ENCODE measurements at places on chromosomes 5 and 9.

GRCh38 chr5:36007366-36007765, 16.2 kb upstream of the UGT3A1 start:
- H3K4me1 ChIP-seq = no peaks in the 10 kb centered on the region
- no peaks in the 10 kb centered on the region for H3K36me3 ChIP-seq
- no peak overlapping the region for H3K4me3 ChIP-seq
- no peaks in the 10 kb centered on the region for H3K27me3 ChIP-seq
- H3K27ac ChIP-seq = no peak overlapping the region

GRCh38 chr9:14415947-14416346, 102.0 kb upstream of the NFIB start:
- peak; percentile 87 for DNase-seq
- no peaks in the 10 kb centered on the region for H3K4me1 ChIP-seq
- H3K4me3 ChIP-seq = no peak overlapping the region
- no peak overlapping the region for H3K27ac ChIP-seq

DNA sequence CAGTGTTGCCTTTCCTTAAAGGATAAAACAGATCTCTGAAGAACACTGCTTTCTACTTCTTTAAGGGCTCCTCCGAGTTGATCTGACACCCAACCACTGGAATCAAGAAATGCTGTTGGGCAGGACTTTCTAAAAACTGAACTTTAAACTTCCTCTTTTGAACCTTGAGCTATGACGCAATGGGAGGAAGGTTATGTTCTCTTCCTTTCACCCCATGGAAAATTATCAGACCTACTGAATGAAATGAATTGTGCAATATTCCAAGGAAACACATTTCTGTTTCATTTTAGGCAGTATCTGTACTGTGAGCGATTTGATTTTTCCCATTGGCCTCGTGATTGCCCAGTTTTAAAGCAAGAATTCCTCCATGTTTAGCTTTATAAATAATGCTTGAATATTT, 206.0 kb upstream of the PRR16 start:
- no peaks in the 10 kb centered on the region for H3K36me3 ChIP-seq
- DNase-seq = no peak
- no peaks in the 10 kb centered on the region for H3K27me3 ChIP-seq
- H3K4me3 ChIP-seq = no peak overlapping the region
- no peak overlapping the region for H3K27ac ChIP-seq

GRCh38 chr9:76687861-76688391, 76.3 kb upstream of the PCA3 start:
- H3K27me3 ChIP-seq = no peaks in the 10 kb centered on the region
- peak; percentile 81 for DNase-seq
- peaks cover 1% of the 10 kb centered on the region for H3K4me1 ChIP-seq

- H3K27ac ChIP-seq = no peak overlapping the region
- no peaks in the 10 kb centered on the region for H3K27me3 ChIP-seq
- H3K36me3 ChIP-seq = no peaks in the 10 kb centered on the region
- peaks cover 1% of the 10 kb centered on the region for H3K4me1 ChIP-seq
- DNase-seq = no peak
Measured at GRCh38 chr5:137281201-137281600, 217.9 kb downstream of the SPOCK1 start.

GRCh38 chr5:32534041-32534440, 51.3 kb upstream of the SUB1 start:
- no peak overlapping the region for H3K4me3 ChIP-seq
- no peak overlapping the region for H3K27ac ChIP-seq
- no peaks in the 10 kb centered on the region for H3K27me3 ChIP-seq
- no peaks in the 10 kb centered on the region for H3K36me3 ChIP-seq
- no peaks in the 10 kb centered on the region for H3K4me1 ChIP-seq

- DNase-seq = no peak
- H3K36me3 ChIP-seq = no peaks in the 10 kb centered on the region
- no peak overlapping the region for H3K27ac ChIP-seq
- H3K4me3 ChIP-seq = no peak overlapping the region
- H3K27me3 ChIP-seq = no peaks in the 10 kb centered on the region
- peaks cover under 1% of the 10 kb centered on the region for H3K4me1 ChIP-seq
Measured at GRCh38 chr5:65813174-65813573, 91.2 kb downstream of the NLN start.

GRCh38 chr9:88852794-88853193, 138.5 kb upstream of the S1PR3 start:
- no peak overlapping the region for H3K4me3 ChIP-seq
- H3K36me3 ChIP-seq = no peaks in the 10 kb centered on the region
- peak; percentile 93 for DNase-seq

GRCh38 chr5:131068076-131068475, 97.0 kb downstream of the HINT1 start:
- H3K36me3 ChIP-seq = no peaks in the 10 kb centered on the region
- H3K27ac ChIP-seq = no peak overlapping the region
- DNase-seq = no peak
- H3K4me3 ChIP-seq = no peak overlapping the region
- H3K4me1 ChIP-seq = no peaks in the 10 kb centered on the region

DNA sequence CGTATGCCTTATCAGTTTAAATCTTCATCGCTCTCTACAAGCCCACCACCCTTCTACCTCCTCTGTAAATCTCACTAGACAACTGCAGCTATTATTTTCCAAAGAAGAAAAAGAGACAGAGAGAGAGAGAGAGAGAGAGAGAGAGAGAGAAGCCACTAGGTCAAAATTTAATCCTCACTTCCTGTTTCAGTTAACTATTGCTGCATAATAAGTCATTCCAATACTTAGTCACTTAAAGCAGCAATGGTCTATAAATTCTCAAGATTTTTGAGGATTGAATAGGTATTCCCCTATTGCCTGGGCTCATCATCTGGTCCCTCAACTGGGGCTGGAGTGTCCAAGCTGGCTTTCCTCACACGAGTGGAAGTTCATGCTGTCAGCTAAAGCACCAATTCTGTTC, 68.8 kb downstream of the ITGA1 start:
- no peak overlapping the region for H3K4me3 ChIP-seq
- peak overlapping the region; percentile 94 for H3K27ac ChIP-seq
- H3K4me1 ChIP-seq = peaks cover 5% of the 10 kb centered on the region
- H3K36me3 ChIP-seq = no peaks in the 10 kb centered on the region
- peak; percentile 62 for DNase-seq
- H3K27me3 ChIP-seq = peaks cover 4% of the 10 kb centered on the region

DNA sequence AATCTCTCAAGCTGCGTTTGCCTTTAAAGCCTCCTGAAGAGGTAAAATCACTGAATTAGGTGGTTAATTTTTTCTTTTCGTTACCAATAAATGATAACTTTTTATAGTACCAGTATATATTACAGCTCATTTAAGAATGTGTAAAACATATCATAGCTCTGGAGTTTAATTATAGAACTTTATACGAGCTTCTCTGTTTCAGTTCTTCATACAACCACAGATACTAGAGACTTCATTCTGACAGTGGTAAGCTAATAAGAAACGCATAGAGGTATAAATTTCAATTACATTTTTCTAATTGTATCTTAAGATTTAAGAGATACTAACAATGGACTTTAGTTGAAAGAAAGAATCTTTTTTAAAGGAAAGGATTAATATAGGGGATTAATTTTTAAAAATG, 73.9 kb downstream of the PBX3 start:
- no peaks in the 10 kb centered on the region for H3K36me3 ChIP-seq
- DNase-seq = no peak

DNA sequence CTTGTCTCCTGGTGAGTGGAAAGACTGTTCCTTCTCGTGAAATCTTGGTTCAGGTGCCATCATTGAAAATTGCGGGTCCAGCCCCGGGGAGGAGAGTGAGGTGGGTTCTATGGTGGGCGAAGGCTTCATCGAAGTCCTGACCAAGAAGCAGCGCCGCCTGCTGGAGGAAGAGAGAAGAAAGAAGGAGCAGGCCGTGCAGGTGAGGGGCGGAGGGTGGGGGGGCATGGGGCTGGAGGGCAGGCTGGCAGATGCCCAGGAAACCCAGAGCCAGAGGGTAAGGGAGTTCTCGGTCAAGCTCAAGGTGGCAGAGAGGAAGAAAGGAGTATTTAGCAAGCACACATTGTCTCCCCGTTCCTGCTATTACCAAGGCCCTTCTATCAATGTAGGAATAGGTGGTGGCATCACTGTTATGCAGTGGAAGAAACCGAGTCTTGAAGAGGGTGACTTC, 24.3 kb upstream of the POMT1 start:
- peak; percentile 38 for DNase-seq
- H3K27me3 ChIP-seq = no peaks in the 10 kb centered on the region
- no peak overlapping the region for H3K4me3 ChIP-seq
- no peak overlapping the region for H3K27ac ChIP-seq
- peaks cover under 1% of the 10 kb centered on the region for H3K4me1 ChIP-seq

DNA sequence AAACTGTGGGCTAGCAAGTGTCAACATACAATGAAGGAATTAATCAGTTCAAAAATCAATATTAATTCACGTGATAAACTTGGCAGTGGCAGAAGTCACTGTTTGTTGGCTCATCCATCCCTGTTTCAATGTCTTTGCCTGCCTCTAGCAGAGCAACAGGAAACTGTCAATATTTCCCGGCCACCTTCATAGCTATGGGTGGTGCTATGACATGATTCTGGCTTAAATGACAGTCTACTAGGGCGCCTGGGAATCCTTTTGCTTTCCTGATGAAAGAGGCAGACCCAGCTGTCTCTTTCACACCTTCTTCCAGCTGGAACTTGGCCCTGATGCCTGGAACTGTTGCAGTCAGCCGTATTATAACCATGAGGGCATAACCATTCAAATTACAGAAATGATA, 72.1 kb upstream of the DNAH5 start:
- DNase-seq = no peak
- H3K4me1 ChIP-seq = peaks cover 2% of the 10 kb centered on the region
- H3K27me3 ChIP-seq = no peaks in the 10 kb centered on the region
- H3K27ac ChIP-seq = no peak overlapping the region

DNA sequence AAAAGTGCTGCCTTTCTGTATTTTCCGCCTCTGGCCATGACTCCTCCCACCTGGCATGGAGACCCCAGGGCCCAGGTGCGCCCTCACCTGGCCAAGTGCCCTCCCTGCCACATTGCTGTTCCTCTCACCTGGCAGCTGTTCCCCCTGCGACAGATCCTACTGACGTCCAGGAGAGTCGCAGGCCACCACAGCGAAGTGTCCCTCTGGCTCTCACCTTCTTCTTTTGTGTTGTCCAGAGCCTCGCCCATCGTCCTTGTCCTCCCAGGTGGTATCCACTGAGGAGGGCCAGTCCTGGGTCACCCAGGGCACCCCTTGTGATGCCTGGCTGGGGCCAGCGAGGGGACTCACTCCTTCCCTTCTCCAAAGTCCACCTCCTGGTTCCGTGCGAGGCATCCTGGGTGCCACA, 2.6 kb downstream of the NKD2 start:
- no peak for DNase-seq
- H3K27ac ChIP-seq = no peak overlapping the region
- H3K36me3 ChIP-seq = no peaks in the 10 kb centered on the region
- peaks cover 8% of the 10 kb centered on the region for H3K4me1 ChIP-seq
- H3K27me3 ChIP-seq = peaks cover 89% of the 10 kb centered on the region

GRCh38 chr9:112703304-112703703, 14.6 kb downstream of the INIP start:
- no peak overlapping the region for H3K4me3 ChIP-seq
- H3K4me1 ChIP-seq = peaks cover 2% of the 10 kb centered on the region
- H3K27ac ChIP-seq = no peak overlapping the region
- no peak for DNase-seq
- peaks cover 15% of the 10 kb centered on the region for H3K36me3 ChIP-seq

Measured in mesenchymal stem cell (in vitro differentiated cells and primary cell).